ENCODE measurements at places on chromosomes 5 and 9.

DNA sequence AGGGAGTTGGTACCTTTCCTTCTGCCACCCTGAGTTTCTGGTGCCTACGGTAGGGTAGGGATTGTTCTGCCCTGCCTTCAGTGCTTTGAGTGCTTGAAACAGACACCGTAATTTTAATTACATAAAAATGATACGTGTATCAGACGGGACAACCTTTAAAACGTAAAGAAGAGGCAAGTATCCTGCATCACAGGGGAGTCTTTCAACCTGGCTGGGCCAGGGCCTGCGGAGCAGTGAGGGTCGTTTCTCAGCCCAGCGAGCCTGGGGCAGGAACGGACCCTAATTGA is 483 bp upstream of the DAB2IP start:
- DNase-seq, result no peak

- DNase-seq, result no peak
Observed at GRCh38 chr9:130368631-130369103, 76.1 kb upstream of the ASS1 start.

- DNase-seq, result no peak
Observed at GRCh38 chr5:36526537-36526936, 79.9 kb upstream of the SLC1A3 start.

GRCh38 chr9:134219646-134220060 is 55.3 kb upstream of the RNU6ATAC start:
- DNase-seq, result no peak

DNA sequence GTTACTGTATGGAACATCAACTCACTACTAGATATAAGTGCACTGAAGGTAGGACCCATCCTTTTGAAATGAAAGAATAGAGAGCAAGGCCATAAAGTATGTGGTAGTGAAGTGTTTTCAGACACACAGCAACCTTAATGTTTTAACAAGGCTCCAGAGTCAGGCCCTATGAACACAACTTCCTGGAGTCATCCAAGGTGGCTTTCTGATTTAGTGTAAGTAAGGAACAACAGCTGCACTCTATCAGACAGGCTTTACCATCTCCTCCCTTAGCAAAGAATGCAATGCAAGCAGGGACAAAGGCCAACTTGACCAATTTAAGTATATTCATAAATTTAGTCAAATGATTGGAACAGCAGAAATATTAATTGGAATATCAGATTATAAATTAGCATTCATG is 90.1 kb downstream of the MPDZ start:
- DNase-seq, result no peak

DNA sequence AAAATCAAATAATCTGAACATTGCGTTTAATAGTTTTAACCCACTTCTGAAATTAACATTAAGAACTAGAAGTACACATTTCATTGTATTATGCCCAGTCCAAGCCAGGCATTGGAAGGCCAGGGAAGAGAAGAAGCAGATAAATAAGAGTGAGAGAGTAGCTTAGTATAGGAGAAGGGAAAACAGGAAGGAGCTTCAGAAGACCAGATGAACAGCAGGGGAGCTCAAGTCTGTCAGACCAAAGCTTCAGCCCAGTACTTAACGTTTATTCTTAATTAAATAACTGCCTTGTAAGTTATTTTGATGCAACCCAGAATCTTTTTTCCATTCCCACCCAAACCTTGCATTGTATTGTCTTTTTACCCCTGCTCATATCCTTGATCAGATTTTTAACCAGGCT is 11.5 kb upstream of the FAM120AOS start:
- DNase-seq, result no peak

DNA sequence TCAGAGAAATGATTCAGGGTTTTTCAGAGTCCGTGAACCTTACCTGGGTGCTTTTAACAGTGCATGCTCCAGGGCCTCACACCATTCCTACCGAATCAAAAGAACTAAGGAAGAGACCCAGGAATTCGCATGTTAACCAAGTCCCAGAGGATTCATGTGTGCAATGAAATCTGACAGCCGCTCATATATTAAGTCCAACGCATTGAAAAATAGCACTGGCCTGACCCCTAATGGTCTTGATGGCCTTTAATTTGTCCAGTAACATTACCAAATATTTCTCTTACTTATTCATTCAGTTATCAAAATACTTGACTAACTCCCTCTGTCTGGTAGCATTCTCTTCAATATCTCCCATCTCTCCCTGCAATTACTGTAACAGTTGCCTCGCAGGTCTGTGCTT is 55.0 kb upstream of the MARCHF11 start:
- DNase-seq, result no peak

- DNase-seq, result no peak
Observed at GRCh38 chr9:109745335-109746283, 34.4 kb upstream of the PALM2AKAP2 start.

DNA sequence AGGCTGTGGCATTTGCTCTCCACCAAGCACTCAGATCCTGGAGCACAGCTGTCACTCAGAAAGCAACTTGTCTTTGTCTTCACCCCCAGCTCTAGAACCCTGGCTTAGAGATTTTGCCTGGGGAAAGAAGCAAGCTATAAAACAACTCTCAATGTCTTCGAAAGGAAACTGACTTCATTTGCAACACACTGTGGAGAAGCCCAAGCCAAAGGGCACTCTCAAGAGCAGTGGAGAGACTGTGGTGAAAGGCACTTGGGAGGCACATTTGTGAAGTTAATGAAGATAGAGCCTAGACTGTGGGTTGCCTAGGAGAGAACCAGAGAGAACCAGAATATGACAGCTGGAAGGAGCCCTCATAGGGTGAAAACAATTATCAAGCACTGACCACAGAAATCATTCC is 103.4 kb downstream of the CFAP95 start:
- DNase-seq, result no peak

- no peak for DNase-seq
Observed at GRCh38 chr9:137408651-137409405, 14.1 kb downstream of the EXD3 start.

DNA sequence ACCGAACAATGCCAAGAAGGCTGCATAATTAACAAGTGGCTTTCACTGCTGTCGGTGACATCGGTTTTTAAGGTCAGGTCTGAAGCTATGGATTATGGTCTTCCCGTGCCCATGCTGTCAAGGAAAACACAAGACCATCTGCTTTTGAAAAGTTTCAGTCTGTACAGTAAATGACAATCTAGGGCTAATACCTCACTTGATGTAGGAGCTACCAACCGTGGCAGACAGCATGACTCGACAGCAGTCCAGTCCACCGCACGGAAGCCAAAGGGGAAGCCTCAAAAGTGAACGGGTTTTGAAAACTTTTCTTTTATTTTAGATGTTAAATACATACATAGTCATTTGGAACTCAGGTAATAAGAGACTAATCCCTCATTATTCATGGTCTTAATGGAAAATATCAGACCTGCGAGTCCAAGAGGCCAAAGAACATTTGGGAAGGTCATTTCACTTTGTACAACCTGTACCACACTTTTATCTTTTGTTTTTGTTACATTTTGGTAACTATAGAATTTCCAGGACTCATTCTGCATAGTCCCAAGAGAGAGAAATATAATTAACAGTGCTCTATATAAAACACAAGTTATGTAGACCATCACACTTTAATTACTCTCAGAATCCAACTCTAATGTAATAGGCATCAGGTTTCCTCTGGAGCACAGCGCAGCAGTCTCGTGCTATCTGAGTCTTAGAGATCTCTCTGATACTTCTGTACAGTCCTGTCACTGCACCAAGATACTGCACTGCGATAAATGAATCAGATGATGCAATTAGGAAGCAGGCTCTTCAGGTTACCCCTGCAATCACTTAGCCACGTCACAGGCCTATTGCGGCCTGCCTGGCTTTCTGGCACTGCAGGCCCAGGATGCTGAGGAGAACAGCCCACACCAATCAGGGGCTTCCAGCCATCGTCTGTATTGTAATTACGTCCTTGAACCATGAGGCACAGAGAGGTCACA is 184.9 kb downstream of the FANCC start:
- no peak for DNase-seq

DNA sequence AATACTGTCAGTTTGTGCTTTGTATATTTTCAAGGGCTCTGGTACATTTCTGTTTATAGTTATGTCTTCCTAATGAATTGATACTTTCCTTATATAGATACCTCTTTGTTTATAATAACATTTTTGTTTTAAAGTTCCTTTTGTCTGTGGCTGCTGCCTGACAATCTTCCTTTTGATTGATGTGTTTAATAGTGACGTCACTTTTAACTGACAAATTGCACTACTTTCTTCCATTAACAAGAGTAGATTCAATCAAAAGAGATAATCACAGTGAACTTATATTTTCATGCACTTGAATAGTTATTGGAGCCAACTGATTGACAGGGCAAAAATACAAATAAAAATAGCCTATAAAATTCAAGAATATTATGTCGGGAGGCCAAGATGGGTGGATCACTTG is 371.7 kb downstream of the ANXA1 start:
- DNase-seq, result no peak

DNA sequence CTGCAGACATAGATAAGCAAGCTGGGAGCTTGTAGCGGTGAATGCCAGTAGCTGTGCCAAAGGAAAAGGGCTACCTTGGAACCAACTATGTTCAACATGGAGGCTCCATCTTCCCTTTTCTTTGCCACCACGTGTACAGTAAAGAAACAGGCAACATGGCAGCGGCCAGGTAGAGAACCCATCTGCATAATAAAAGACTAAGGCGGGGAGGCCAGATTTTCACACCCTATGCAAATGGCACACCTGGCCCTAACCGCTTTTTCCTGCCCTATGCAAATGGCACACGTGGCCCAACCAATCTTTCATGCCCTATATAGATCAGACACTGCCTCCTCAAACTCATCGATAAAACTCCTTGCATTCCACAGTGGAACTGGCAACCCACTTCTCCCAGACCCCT is 477.5 kb upstream of the EDIL3 start:
- DNase-seq, result no peak

Data from activated CD4-positive, CD25-positive, alpha-beta regulatory T cell (primary cell).